ENCODE measurements at places on chromosomes 3 and 15. TPM values are rescaled to one million over a fixed set of nuclear protein-coding genes. Genes with fewer than 3 reads are reported as not detected.

Gene CTSH
- 11.2 TPM for total RNA-seq

DNA sequence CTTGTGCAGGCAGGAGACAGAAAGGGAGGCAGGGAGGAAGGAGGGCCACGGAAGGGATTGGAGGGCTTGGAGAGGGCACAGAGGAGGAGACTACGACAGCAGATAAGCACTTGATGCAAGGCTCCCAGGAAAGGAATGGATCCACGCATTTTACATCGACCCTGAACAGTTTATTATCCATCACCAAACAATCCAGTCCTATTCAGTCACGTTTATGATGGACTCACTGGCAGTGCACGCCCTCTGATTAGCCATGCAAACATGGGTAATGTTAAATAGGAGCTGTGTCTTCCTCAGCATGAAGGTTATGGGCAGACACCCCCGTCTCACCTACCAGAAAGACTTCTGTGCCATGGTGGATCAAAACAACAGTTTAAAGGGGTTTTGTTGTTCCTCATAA, 80.2 kb upstream of the SNRK start:
- no peaks in the 10 kb centered on the region for H3K36me3 ChIP-seq
- H3K4me1 ChIP-seq, result peaks cover 4% of the 10 kb centered on the region
- DNase-seq, result no peak

DNA sequence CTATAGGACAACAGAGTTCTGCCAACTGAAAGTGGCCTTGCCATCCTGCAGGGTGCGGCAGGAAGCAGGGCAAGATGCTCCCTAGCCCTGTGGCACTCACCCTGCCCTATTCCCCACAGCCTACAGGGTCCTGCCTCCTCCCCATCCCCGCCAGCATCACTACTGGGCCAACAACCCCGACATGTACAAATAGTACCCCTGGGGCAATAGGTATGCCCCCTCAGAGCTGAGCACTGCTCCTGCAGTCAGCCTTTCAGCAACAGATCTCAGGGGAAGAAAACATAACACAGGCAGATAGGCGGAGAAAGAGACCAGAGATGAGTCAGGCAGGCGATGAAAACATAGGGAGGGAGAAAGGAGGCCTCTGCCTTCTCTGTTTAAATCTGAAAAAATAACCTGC, 74.7 kb downstream of the XXYLT1 start:
- H3K27ac ChIP-seq, result no peak overlapping the region
- peaks cover 7% of the 10 kb centered on the region for H3K36me3 ChIP-seq
- DNase-seq, result no peak
- no peaks in the 10 kb centered on the region for H3K27me3 ChIP-seq
- peaks cover 21% of the 10 kb centered on the region for H3K4me1 ChIP-seq
- no peak overlapping the region for H3K4me3 ChIP-seq

DNA sequence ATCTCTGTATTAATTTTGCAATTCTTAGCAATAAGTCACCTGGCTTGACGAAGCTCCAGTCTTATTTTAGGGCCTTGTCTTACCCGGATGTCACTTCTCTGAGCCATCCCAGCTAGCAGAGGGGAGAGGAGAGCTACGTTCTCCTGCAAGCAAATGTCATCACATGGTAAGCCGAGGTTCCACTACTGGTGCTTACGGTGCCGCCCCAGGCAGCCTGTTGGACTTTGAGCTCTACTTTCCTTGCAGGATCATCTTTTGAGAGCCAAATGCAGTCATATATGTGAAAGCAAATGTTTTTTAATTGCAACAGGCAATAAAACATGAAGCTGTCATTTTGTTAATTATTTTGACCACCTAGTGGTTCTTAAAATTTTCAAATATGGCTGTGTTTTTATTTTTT, 140.9 kb downstream of the FAM43A start:
- H3K36me3 ChIP-seq, result no peaks in the 10 kb centered on the region
- H3K4me3 ChIP-seq, result no peak overlapping the region
- H3K27ac ChIP-seq, result no peak overlapping the region
- DNase-seq, result no peak
- H3K4me1 ChIP-seq, result no peaks in the 10 kb centered on the region

- no peak overlapping the region for H3K4me3 ChIP-seq
- peaks cover 3% of the 10 kb centered on the region for H3K27me3 ChIP-seq
- no peak for DNase-seq
- no peak overlapping the region for H3K27ac ChIP-seq
- peaks cover 8% of the 10 kb centered on the region for H3K4me1 ChIP-seq
Measured at GRCh38 chr3:133849346-133849745, 43.7 kb downstream of the SRPRB start.

Gene GPR27
- 1.2 TPM for total RNA-seq

- H3K4me3 ChIP-seq, result no peak overlapping the region
- no peak for DNase-seq
- peaks cover 33% of the 10 kb centered on the region for H3K27me3 ChIP-seq
Measured at GRCh38 chr15:29139072-29139471, 130.6 kb downstream of the NSMCE3 start.

- peaks cover 3% of the 10 kb centered on the region for H3K4me1 ChIP-seq
- DNase-seq, result no peak
- H3K27ac ChIP-seq, result no peak overlapping the region
- H3K4me3 ChIP-seq, result no peak overlapping the region
- H3K27me3 ChIP-seq, result no peaks in the 10 kb centered on the region
Measured at GRCh38 chr15:101672298-101672697, 20.1 kb upstream of the TM2D3 start.

GRCh38 chr3:71893702-71894479, 108.9 kb upstream of the PROK2 start:
- no peaks in the 10 kb centered on the region for H3K36me3 ChIP-seq
- no peak overlapping the region for H3K27ac ChIP-seq
- no peak overlapping the region for H3K4me3 ChIP-seq
- DNase-seq, result no peak

- no peak overlapping the region for H3K4me3 ChIP-seq
- DNase-seq, result no peak
- H3K27ac ChIP-seq, result no peak overlapping the region
- no peaks in the 10 kb centered on the region for H3K36me3 ChIP-seq
Measured at GRCh38 chr15:80286055-80286454, 34.0 kb upstream of the CTXND1 start.

- DNase-seq, result no peak
- peaks cover 39% of the 10 kb centered on the region for H3K36me3 ChIP-seq
Measured at GRCh38 chr15:51907136-51907862, 64.3 kb downstream of the LEO1 start.

Gene RBPMS2
- total RNA-seq, result not detected

Gene CD80
- total RNA-seq, result 1.2 TPM

Gene ACVR2B
- 6.9 TPM for total RNA-seq

GRCh38 chr15:70995383-70995970, 102.9 kb downstream of the LRRC49 start:
- peaks cover 10% of the 10 kb centered on the region for H3K27me3 ChIP-seq
- H3K27ac ChIP-seq, result no peak overlapping the region
- H3K4me1 ChIP-seq, result no peaks in the 10 kb centered on the region
- H3K36me3 ChIP-seq, result no peaks in the 10 kb centered on the region
- H3K4me3 ChIP-seq, result no peak overlapping the region

DNA sequence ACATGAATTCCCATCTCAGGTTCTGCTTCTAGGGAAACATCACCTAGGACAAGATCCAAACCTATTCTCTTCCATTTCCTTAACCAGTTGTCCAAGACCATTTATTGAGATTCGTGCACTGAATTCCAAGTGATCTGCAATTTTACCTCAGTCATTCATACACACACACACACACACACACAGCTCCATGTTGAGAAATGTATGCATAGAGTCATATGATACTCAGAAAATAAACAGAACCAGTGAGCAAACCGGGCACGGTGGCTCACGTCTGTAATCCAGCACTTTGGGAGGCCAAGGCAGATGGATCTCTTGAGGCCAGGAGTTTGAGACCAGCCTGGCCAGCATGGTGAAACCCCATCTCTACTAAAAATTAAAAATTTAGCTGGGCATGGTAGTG, 6.1 kb upstream of the KPNA1 start:
- H3K27ac ChIP-seq, result no peak overlapping the region
- H3K27me3 ChIP-seq, result no peaks in the 10 kb centered on the region
- peaks cover 6% of the 10 kb centered on the region for H3K4me1 ChIP-seq
- H3K4me3 ChIP-seq, result no peak overlapping the region

DNA sequence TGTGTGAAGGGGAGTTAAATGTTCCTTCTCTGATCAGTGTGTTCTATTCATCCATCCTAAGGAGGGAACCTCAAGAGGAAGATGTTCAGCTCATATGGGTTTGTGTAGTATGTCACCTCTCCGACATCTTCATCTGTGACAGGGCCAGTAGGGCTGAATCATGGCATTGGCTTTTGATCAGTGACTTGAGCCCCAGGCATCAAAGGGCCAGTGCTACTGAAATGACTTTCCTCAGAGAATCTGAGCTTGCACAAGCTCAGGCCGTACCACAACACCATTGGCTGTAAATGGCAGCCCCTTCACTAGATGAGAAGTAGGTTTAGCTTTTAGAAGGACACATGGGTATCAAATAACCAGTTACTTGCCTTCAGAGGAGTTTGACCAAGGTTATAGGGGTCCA, 183.2 kb upstream of the NR2E3 start:
- H3K4me3 ChIP-seq, result no peak overlapping the region
- no peak overlapping the region for H3K27ac ChIP-seq
- peaks cover 2% of the 10 kb centered on the region for H3K4me1 ChIP-seq
- H3K27me3 ChIP-seq, result peaks cover 23% of the 10 kb centered on the region
- no peaks in the 10 kb centered on the region for H3K36me3 ChIP-seq

Gene IGF2BP2
- total RNA-seq, result 0.55 TPM

- H3K4me3 ChIP-seq, result no peak overlapping the region
- no peak overlapping the region for H3K27ac ChIP-seq
- no peaks in the 10 kb centered on the region for H3K36me3 ChIP-seq
Measured at GRCh38 chr15:56608140-56608778, 125.0 kb downstream of the ZNF280D start.

DNA sequence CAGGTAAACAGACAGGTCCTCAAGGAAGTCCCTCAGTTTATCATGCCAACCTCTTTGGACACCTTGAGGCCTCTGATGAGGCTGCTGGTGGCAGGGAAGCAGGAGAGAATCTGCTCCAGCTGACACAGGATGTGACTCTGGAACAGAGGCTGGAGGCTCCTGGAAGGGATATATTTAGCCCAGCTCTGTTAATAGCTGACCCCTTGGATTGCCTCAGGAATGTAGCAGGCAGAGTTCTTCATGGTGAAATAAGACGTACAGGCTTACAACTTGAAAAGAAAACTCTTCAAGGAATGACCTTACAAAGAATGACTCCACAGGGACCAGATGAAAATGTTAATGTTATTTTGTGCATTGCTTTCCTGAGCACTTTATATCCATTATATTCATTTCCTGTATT, 90.5 kb downstream of the AQP9 start:
- peaks cover 2% of the 10 kb centered on the region for H3K27me3 ChIP-seq
- DNase-seq, result no peak
- no peaks in the 10 kb centered on the region for H3K36me3 ChIP-seq
- H3K27ac ChIP-seq, result no peak overlapping the region
- no peak overlapping the region for H3K4me3 ChIP-seq

DNA sequence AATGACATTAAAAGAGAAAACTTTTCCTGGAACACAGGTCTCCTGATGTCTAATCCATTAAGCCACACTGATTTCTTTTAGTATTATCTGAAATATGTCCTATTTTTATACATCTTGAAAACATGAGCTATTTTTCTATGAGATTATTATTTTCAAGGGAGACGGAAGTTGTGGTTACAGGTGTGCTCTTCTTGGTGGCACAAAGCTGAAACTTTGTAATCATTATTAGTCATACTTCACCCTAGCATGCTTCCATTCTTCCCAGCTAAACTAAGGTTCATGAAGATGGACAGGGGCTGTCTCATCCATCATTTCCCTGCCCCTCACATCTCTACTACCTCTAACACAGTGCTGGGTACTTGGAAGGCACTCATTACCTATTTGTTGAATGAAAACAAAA, 85.6 kb upstream of the POU1F1 start:
- peaks cover 1% of the 10 kb centered on the region for H3K27me3 ChIP-seq
- H3K4me1 ChIP-seq, result no peaks in the 10 kb centered on the region
- H3K4me3 ChIP-seq, result no peak overlapping the region
- no peak overlapping the region for H3K27ac ChIP-seq
- no peak for DNase-seq
- H3K36me3 ChIP-seq, result no peaks in the 10 kb centered on the region

GRCh38 chr3:133329626-133330025, 70.2 kb upstream of the BFSP2 start:
- peaks cover 2% of the 10 kb centered on the region for H3K27me3 ChIP-seq
- no peaks in the 10 kb centered on the region for H3K36me3 ChIP-seq
- DNase-seq, result no peak
- no peak overlapping the region for H3K4me3 ChIP-seq
